Stimulated activated CD8-positive, alpha-beta memory T cell treated with anti-CD3 and anti-CD28 coated beads, Interleukin-7, amount 100 ng/mL, for 1 hour (primary cell): ENCODE measurements at places on chromosomes 11 and 22.

GRCh38 chr22:47448231-47449223 is 686.1 kb downstream of the TBC1D22A start:
- no peak for DNase-seq

DNA sequence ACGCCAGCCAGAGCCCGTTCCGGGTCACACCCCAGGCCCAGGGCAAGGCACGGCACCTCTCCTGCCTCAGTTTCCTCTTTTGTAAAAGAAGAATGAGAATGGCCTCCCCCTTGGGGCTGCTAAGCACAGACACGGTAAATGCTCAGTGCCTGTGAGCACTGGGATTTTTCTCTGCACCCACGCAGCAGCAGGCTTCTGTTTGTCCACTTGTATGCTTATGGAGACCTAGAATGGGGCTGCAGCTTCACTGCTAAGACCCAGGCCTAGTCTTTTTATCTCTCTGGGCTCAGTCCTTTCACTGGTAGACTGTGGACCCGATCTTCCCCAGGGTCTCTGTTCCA is 1327.9 kb downstream of the TBC1D22A start:
- no peak for DNase-seq

- no peak for DNase-seq
These were observed 8.0 kb downstream of the CSTPP1 start for GRCh38 chr11:46944356-46945075.

DNA sequence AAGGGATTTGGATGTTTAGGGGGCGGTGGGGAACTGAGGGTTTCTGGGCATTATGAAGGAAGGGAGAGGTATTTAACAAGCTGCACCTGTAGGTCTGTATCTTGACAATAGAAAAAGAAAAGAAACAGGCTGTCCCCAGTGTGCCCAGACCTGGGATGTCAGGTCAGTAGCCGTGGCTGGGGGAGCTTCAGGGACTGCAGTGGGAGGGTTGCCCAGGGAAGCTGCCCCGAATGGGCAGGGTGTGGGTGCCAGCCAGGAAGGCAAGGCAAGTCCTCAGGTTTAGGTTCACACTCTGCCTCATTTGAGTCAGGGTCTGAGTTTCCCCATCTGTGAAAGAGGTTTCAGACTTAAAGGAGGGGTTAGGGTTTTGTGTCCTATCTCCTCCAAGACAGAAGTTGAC is 1.5 kb downstream of the INPP5J start:
- no peak for DNase-seq

- no peak for DNase-seq
These were observed 630.7 kb downstream of the TBC1D22A start for GRCh38 chr22:47393191-47393590.

GRCh38 chr11:65709661-65710060 is 2.4 kb upstream of the KAT5 start:
- DNase-seq: no peak

DNA sequence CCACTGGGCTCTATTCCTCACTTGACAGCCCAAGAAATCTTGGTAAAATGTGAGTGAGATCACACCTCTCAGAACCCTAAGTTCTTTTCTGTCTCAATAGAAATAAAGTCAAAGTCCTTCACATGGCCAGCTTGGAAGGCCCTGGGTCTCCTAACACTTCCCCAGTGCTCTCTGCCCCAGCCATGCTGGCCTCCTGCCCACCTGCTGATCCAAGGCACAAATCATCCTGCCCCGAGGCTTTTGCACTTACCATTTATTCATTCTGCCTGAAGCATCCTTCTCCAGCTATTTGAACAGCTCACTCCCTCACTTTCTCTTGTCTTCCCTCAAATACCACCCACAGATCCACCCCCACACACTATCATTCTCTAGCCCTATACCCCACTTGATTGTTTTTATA is 26.4 kb downstream of the ISX start:
- DNase-seq: no peak

DNA sequence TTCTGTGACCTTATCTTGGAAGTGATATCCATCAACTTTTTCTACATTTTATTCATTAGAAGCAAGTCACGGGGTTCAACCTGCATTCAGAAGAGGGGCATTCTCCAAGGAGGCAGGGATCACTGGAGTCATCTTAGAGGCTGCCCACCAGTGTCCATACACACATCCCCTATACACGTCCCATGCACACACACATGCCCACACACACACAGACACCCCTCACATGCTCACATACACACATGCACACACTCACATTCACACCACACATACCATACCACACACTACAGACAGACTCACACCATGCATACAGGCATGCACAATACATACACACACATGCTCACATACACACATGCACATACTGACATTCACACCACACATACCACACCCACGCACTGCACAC is 884.7 kb downstream of the TBC1D22A start:
- no peak for DNase-seq

DNA sequence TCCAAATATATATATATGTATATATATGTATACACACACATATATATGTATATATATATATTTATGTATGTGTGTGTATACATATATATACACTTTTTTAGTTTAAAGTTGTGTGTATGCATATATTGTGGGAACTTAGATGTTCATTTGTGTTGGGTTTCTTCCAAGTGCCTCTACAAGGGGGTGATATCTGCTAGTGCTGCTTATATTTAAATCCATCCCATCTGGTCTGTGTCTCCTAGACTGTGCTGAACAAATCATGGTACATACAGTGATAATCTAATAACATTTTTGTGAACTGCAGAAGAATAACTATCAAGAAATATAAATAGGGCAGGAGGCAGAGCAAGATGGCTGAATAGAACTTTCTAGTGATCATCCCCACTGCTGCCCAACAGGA is 696.4 kb downstream of the LRRC4C start:
- DNase-seq: no peak

GRCh38 chr11:11075515-11076171 is 217.8 kb upstream of the ZBED5 start:
- DNase-seq: no peak

- no peak for DNase-seq
These were observed 6.4 kb upstream of the IFITM3 start for GRCh38 chr11:326842-327580.

DNA sequence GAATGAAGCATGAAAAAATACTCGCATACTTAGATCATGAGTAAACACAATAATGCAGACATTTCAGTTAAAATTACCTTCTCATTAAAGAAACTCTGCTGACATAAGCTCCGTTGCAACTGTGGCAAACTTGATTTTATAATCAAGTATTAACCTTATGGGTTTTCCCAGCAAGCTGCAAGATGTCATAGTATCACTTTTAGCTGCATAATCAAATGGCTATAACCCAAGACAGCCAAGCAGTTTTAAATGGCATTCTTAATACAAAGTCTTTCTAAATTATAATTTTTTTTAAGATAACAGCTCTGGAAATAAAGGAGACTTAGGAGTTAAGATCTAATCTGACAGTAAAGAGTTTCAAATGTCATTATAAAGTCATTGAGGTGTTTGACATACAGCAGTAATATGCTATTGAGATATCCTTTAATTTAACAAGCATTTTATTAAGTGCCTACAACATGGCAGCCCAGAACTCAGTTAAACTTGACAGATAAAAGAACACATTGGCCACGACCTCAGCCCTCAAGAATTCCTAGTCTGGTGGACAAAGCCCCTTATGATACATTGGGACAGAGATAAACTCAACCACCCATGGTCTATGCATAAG is 163.1 kb upstream of the FAT3 start:
- no peak for DNase-seq
